Osteoblast (primary cell): ENCODE measurements at places on chromosomes 12 and 14.
A peak's percentile ranks its signal among the peaks of the same experiment; 100 is the strongest.

DNA sequence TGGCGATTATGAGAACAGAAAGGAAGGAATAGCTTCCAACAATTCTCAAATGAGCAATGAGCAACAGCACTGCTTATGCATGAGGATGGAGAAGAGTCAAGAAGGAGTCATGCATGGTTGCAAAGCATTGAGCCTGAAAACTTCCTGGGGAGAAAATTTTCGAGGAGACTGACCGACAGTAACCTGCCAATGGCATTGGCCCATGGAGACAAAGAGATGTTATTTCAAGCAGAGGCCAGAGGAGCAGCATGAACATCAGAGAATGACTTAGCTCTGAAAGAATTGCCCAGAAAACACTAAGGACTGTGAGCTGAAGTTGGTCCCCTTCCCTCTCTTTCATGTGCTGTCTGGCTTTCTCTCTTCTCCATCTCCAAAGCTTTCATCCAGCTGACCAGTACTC lies 343.4 kb downstream of the ADAMTS20 start:
- DNase-seq = peak; percentile 66
- no peaks in the 10 kb centered on the region for H3K27me3 ChIP-seq
- peak overlapping the region; percentile 87 for H3K27ac ChIP-seq
- H3K36me3 ChIP-seq = no peaks in the 10 kb centered on the region
- H3K4me1 ChIP-seq = peaks cover 57% of the 10 kb centered on the region

DNA sequence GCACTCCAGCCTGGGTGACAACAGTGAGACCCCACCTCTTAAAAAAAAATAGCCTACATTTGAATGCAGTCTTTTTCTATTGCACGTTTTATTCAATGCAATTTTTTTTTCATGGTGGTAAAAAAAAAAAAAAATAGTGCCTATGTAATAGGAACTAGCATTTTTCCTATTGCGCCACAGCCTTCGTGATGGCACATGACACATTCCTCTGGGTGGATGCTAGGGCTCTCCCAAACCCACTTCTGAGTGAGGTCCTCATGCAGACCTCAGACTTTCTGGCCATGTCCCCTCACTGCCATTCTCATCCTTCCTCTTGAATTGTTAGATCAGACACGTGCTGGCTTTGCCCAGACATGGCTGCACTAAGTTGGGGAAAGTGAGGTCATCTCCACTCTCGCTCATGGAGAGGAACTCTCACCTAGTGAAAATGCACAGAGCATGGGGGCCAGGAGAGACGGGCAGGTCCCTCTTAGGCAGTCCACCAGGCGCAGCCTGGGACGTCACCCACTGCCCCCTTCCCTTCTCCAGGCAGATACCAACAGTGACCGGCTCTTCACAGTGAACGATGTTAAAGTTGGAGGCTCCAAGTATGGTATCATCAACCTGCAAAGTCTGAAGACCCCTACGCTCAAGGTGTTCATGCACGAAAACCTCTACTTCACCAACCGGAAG lies 19.2 kb downstream of the DCAF4 start:
- no peaks in the 10 kb centered on the region for H3K4me1 ChIP-seq
- no peak overlapping the region for H3K27ac ChIP-seq
- H3K36me3 ChIP-seq = peaks cover 29% of the 10 kb centered on the region
- H3K4me3 ChIP-seq = no peak overlapping the region

GRCh38 chr14:81535396-81536164 lies 1.9 kb upstream of the SEL1L start:
- peaks cover 16% of the 10 kb centered on the region for H3K4me1 ChIP-seq
- H3K27ac ChIP-seq = no peak overlapping the region
- H3K27me3 ChIP-seq = no peaks in the 10 kb centered on the region
- H3K4me3 ChIP-seq = no peak overlapping the region

- no peaks in the 10 kb centered on the region for H3K36me3 ChIP-seq
- peaks cover 9% of the 10 kb centered on the region for H3K4me1 ChIP-seq
- H3K4me3 ChIP-seq = peak overlapping the region; percentile 96
- H3K27ac ChIP-seq = peak overlapping the region; percentile 71
- H3K27me3 ChIP-seq = no peaks in the 10 kb centered on the region
- peak; percentile 90 for DNase-seq
Observed at GRCh38 chr12:123384318-123384993, 524 bp downstream of the KMT5A start.

DNA sequence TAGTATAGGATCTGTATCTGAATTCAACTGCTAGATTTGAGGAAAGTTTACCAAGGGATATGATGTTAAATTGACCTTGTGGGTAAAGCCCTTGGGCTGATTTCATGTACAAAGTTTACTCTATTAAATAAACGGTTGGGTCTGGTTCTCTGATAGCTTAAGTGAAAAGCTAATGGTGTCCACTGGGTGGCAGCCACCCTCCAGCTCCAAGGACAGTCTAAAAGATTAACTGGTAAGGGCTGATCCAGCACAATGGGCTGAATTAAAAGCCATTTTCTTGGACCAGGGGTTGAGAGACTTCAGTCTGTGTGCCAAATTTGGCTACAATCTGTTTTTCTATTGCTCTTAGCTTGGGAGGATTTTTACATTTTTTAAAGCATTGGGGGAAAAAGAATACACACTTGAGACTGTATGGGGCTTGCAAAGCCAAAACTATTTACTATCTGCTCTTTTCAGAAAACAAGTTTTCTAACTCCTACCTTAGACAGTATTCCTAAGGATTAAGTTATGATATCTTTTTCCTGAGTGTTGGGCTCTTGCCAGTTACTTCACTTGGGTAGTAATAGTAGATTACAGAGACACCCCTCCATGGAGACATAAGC lies 116.5 kb downstream of the GPHN start:
- no peaks in the 10 kb centered on the region for H3K4me1 ChIP-seq
- DNase-seq = peak; percentile 63
- no peak overlapping the region for H3K4me3 ChIP-seq
- H3K27ac ChIP-seq = no peak overlapping the region
- no peaks in the 10 kb centered on the region for H3K27me3 ChIP-seq

DNA sequence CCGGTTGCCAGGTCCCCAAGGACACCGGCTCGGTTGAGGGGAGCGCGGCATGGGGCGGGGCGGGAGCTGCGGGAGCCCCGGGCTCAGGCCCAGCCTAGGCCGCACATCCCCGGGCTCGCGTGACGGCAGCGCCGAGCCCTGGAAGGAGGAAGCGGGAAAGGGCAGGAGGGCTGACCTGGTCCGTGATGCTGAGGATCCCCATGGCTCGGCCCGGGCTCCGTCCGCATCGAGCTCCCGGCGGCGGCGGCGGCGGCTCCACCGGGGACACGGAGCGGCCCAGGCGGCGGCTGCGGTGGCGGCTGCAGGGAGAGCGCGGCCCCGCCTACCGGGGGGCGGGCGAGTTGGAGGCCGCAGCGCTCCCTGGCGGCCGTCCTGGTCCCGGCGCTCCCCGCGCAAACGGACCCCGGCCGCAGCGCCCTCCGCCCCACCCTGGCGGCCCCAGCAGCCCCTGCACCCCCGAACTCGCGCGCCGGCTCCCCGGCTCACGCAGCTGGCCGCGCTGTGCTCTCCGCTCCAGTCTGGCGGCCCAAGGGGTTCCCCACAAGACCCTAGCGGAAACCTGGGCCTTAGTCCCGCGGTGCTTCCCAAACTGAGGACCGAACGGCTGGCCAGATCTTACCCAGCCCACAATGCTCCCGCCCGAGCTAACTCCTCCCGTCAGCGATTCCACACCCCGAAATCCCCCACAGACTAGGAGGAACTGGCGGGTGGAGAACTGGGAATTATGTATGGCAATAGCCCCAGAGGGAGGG lies at the start of gene ANKRD52:
TSS of gene ANKRD52 (minus strand) at position 317 of the 752 bp plus-strand sequence. CDS start at position 202, 115 bp downstream.
- H3K36me3 ChIP-seq = peaks cover 34% of the 10 kb centered on the region
- peaks cover 37% of the 10 kb centered on the region for H3K4me1 ChIP-seq
- H3K27me3 ChIP-seq = no peaks in the 10 kb centered on the region
- peak within 1 kb of the TSS; percentile 94 for H3K4me3 ChIP-seq
- peak within 1 kb of the TSS; percentile 78 for H3K27ac ChIP-seq

- H3K27me3 ChIP-seq = no peaks in the 10 kb centered on the region
- H3K36me3 ChIP-seq = no peaks in the 10 kb centered on the region
- no peaks in the 10 kb centered on the region for H3K4me1 ChIP-seq
Observed at GRCh38 chr12:101552277-101552676, 42.5 kb upstream of the MYBPC1 start.

GRCh38 chr14:89367779-89368120 lies 49.3 kb downstream of the FOXN3 start:
- no peak overlapping the region for H3K27ac ChIP-seq
- H3K36me3 ChIP-seq = no peaks in the 10 kb centered on the region
- H3K4me3 ChIP-seq = no peak overlapping the region

GRCh38 chr12:2651068-2651965 lies 143.5 kb upstream of the FKBP4 start:
- no peak overlapping the region for H3K27ac ChIP-seq
- H3K4me3 ChIP-seq = no peak overlapping the region
- no peaks in the 10 kb centered on the region for H3K27me3 ChIP-seq
- DNase-seq = no peak
- no peaks in the 10 kb centered on the region for H3K4me1 ChIP-seq
- peaks cover 13% of the 10 kb centered on the region for H3K36me3 ChIP-seq

DNA sequence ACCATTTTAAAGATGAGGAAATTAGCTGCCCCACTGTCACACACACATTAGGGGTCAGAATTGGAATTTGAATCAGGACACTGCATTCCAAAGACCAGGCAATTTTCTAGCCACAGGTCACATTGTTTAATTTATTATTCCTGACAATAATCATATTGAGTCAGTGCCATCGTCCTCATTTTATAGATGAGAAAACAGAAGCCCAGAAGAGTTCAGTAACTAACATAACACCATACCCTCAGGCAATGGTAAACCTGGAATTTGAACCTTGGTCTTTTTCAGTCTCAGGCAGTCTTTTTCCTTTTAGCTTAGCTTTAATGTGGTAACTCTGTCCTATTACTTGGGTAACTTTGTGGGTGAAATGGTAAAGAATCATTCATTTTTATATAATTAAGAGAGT lies 330.3 kb upstream of the SYT1 start:
- DNase-seq = no peak
- no peak overlapping the region for H3K4me3 ChIP-seq
- peaks cover 3% of the 10 kb centered on the region for H3K27me3 ChIP-seq
- H3K4me1 ChIP-seq = no peaks in the 10 kb centered on the region

DNA sequence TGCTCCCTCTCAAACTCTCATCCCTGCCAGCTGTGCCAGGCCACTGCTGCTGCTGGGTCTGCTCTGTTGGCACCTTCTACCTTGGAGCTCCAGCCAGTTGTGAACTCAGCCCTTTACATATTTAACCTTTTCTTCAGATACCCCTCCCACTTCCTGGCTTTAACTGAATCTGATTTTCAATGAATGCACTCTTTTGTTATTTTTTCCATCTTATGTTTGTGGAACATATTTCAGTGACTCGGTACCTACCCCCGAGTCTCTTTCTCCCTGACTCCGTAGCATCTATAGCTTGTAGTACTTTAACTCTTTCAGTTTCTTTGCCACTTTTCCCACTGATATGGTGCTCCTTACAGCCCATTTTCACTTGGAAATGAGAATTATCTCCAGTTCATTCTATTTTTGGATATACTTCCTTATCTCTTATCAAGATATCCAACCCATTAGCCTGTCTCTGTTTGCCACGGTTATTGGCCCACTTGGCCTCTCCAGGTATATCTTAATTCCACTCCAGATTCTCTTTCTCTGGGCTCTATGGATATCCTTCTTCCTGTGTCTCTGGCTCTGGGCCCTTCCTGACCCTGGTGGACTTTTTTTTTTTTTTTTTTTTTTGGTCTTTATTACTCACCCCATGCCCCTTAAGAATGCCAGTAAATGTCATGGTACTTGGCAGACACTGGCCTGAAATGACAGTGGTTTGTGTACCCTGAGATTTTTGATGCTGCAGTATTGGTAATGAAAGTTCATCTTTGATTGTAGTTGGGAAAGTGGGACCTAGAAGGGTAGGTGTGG lies 62.7 kb downstream of the PELI2 start:
- no peaks in the 10 kb centered on the region for H3K27me3 ChIP-seq
- no peak for DNase-seq
- H3K4me3 ChIP-seq = no peak overlapping the region
- no peaks in the 10 kb centered on the region for H3K36me3 ChIP-seq
- H3K27ac ChIP-seq = no peak overlapping the region

DNA sequence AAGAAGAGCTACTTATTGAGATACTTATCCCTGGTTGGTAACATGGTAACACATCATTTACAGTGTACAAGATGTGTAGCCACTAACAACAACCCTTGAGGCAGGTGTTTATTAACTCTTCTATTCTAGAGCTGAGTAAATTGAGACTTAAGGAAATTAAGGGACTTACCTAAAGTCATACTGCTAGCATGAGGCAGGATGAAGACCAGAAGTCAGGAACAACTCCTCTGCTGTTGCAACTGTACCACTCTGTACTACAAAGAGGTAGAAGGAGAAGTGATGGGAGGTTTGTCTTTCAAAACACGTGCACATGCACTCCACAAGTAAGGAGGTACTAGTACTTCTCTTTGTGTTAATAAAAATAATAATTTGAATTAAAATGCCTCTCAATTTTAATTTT lies 79.9 kb downstream of the LLPH start:
- no peak for DNase-seq
- H3K4me1 ChIP-seq = peaks cover 18% of the 10 kb centered on the region
- H3K36me3 ChIP-seq = no peaks in the 10 kb centered on the region
- H3K27me3 ChIP-seq = no peaks in the 10 kb centered on the region
- no peak overlapping the region for H3K27ac ChIP-seq

DNA sequence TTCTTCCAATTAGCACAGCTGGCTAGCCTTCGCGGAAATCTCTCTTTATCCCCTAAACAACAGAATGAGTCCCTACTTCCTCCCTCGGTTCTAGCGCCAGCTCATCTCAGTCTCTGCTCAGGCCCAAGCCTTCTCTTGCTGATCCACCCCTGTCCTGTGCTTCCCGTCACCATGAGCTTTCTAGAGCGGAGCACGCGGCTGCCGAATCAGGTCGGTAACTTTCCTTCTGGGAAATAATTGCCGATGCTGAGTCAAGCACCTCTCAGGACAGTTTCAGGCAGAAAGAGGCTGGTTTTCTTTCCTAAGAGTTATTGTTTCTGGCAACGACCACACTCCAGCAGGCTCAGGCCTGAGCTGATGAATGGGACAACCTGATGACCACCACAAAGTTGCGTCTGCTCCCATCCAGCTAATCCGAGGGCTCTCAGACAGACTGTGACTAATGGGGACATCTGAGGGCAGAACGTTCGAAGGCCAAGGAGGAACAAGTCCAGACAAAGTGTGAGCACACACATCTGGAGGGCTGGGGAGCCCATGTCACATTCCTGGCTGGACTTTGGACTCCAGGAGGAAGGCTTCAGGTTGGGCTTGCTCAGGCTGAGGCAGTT lies 13.6 kb upstream of the GPR68 start:
- no peaks in the 10 kb centered on the region for H3K27me3 ChIP-seq
- H3K4me3 ChIP-seq = no peak overlapping the region
- no peaks in the 10 kb centered on the region for H3K36me3 ChIP-seq

GRCh38 chr12:67648521-67649260 lies at the start of gene DYRK2:
Gene DYRK2 (plus strand): TSS chr12:67648745. CDS start chr12:67649134, 389 bp downstream.
- no peaks in the 10 kb centered on the region for H3K36me3 ChIP-seq
- DNase-seq = peak; percentile 99
- peak within 1 kb of the TSS; percentile 73 for H3K27ac ChIP-seq
- peaks cover 15% of the 10 kb centered on the region for H3K4me1 ChIP-seq
- no peaks in the 10 kb centered on the region for H3K27me3 ChIP-seq
